NCI-H226 (cell line): ENCODE measurements at places on chromosomes 11 and 22.

GRCh38 chr11:124752471-124753102, 532 bp upstream of the VSIG2 start:
- no peak for DNase-seq

DNA sequence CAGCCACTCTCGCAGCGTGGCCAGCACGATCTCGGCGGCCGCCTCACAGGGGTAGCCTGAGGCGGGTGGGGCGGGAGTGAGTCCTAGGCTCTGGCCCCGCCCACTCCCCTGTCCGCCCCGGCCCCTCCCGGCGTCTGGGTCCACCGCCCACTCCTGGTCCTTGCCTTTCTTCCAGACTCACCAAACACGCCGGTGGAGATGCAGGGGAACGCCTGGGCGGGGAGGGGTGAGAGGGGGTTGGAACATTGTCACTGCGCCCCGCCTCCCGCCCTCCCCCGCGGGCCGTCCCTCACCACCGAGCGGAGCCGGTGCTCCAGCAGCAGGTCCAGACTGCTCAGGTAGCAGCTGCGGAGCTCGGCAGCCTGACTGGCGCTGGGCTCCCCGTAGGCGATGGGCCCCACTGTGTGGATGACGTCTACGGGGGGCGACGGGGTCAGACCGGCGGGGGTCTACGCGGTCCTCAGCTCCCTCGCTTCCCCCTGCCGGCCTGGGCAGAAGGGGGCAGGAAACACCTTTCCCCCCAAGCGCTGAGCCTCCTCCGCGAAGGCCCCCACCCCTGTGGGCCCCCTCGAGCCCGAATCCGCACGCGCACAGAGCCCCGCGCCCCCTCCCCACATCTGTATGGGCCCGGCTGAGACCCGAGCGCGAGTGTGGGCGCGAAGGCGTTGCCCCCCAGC, 13.2 kb downstream of the OTUB1 start:
- peak; percentile 83 for DNase-seq

DNA sequence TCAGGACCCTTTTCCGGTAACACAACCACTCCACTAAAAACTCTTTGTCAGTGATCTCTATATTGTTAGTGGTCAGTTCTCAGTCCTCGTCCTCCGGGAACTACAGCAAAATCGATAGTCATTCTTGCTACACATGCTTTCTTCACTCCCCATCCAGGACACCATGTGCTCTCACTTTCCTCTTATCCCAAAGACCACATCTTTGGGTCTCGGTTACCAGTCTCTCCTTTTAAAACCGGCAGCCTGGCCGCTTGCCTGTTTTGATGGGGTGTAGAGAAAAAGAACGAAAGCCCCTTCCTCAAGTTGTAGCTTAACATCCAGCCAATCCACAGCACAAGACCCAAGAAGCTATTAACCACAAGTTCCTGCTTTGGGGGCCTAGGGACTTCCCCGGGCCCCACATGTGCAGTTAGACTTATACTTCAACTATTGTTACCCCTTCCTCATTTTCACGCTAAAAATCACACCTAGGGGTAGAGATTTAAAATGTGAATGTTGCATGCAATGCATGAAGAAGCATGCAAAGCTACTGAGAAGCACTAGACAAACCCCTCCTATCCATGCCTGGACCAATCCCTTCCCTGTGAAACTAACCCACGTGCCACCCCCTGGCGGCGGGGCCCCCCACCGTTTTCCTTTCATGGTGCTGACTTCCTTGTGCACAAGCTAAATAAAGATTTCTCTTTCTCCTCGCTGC, 1.5 kb upstream of the TOLLIP start:
- no peak for DNase-seq

DNA sequence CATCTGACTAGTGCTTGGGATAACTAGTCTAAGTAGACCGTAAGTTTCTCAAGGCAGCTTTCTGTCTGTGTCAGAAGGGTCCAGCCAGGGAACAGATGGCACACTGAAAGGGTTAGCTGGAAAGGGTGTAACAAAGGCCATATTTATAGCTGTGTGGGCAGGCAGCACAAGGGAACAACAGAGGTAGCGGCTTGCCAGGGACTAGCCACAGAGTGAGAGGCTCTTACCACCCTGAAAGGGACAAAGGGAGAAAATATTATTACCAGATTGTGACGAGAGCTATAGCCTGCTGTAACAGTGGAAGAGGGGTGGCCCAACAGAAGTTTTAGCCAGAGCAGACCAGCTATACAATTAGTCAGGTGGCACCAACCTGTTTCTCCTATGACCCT, 129.4 kb downstream of the CCDC34 start:
- no peak for DNase-seq

GRCh38 chr11:131353766-131354165, 16.6 kb upstream of the NTM start:
- no peak for DNase-seq

GRCh38 chr11:23315286-23315685, 455.0 kb upstream of the CCDC179 start:
- no peak for DNase-seq

DNA sequence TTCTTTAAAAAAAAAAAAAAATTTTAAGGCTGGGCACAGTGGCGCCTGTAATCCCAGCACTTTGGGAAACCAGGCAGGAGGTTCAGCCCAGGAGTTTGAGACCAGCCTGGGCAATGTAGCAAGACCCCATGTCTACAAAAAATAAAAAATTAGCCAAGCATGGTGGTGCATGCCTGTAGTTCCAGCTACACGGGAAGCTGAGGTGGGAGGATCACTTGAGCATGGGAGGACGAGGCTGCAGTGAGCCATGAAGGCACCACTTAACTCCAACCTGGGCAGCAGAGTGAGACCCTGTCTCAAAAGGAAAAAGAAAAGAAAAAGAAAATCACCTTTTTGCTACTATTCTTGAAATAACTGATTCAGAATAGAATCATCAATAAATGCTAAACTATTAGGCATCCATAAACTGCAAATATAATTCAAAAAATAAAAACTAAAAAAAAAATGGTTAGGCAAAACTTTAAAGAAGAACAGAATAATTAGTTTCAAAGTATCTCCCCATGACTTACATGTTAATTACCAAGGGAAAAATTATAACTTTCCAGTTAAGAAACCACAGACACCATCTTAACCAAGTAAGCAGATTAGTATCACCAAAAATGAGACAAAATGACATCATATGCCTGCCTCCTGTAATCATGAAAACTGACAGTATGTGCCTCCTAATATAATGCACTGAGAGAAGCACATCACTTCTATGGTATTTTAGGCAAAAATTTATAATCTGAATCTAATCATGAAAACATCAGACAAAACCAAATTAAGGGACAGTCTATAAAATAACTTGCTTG, 63.6 kb downstream of the DENND5A start:
- no peak for DNase-seq

DNA sequence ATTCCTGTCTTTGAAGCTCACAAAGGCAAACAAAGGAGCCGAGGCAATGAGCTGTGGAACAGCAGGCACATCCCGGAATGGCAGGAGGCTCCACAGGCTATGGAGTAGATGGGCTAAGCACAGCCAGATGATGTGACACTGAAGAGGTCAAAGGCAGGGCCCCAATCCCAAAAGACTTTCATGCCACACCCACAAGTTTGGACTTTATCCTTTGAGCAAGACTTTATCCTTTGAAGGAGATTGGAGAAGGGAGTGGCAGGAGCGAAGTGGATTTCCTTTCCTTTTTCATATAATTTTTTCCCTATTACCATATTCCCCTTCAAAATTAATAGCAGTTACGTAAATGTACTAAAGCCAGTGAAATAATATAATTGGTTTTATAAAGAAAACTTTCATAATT, 379.4 kb downstream of the CADM1 start:
- DNase-seq: no peak

GRCh38 chr11:45336136-45336535, 50.0 kb upstream of the SYT13 start:
- no peak for DNase-seq

- no peak for DNase-seq
These were observed 44.9 kb upstream of the ARFGAP3 start for GRCh38 chr22:42901790-42902508.
